Stimulated activated CD4-positive, alpha-beta T cell treated with anti-CD3 and anti-CD28 coated beads, Interleukin-2, amount 100 ng/mL, for 24 hours (primary cell): ENCODE measurements at places on chromosomes 11 and 22.
A peak's percentile ranks its signal among the peaks of the same experiment; 100 is the strongest.

DNA sequence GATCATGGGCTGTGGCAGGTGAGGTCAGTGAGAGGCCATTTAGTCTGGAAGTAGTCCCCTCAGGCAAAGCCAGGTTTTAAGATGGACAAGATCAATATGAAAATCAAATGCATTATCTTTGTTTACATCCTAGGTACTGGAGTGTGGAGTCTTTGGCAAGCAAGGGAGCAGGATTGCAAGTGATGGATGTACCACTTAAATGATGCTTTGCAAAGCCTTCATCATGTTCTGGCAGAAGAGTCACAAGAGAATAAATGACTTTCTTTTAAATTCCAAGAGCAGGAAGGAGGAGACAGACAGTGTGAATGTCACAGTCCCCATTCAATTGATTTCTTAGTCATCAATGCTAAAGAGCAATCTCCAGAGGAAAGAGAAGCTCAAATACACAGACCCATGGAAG, 908.3 kb downstream of the FAM181B start:
- no peak for DNase-seq

DNA sequence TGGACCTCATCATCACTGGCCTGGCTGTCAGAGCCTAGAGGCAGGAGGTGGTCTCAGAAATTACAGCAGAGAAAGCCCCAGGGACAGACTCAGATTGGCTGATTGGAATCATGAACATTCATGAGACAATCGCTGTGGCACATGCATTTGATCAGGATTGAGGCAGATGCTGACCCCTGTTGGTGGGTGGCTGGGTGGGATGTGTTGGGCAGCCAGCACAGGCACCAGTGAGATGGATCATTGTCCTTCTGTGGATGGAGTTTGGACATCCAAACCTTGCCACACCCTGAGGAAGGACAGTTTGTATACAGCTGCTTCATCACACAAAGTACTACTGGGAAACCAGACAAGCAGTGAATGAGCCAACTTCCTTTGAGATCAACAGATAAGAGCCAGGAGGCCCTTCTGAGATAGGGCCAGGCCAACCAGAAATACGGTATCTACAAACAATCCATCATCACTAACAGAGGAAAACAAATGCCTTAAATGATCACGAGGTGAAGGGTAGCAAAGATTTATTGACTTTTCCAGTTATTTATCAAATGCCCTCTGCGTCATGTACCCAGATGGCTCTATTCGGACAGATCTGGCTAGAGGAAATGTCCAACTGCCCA, 17.3 kb downstream of the COMMD9 start:
- DNase-seq: no peak

GRCh38 chr11:6817694-6818093, 18.2 kb upstream of the OR6A2 start:
- no peak for DNase-seq

DNA sequence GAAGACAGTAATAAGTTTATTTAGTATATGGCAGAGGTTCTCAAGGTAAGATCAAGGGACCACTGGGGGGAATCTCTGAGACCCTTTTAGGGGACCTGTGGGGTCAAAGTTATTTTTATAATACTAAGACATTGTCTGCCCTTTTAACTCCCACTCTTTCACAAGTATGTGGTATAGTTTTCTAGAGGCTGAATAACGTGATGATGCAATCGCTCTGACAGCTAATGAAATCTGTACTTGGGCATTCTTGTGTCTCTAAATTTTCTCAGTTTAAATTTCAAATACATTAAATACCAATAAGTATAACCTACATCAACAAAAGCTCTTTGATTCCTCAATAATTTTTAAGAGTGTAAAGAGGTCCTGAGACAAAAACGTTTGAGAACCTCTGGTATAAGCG, 147.9 kb downstream of the ATG16L2 start:
- DNase-seq: no peak

- DNase-seq: no peak
These were observed 31.9 kb downstream of the RASSF10 start for GRCh38 chr11:13040969-13041561.

GRCh38 chr11:70501051-70501901, 102.9 kb downstream of the CTTN start:
- DNase-seq: no peak

- no peak for DNase-seq
These were observed 782.5 kb downstream of the ETS1 start for GRCh38 chr11:127804747-127805400.

DNA sequence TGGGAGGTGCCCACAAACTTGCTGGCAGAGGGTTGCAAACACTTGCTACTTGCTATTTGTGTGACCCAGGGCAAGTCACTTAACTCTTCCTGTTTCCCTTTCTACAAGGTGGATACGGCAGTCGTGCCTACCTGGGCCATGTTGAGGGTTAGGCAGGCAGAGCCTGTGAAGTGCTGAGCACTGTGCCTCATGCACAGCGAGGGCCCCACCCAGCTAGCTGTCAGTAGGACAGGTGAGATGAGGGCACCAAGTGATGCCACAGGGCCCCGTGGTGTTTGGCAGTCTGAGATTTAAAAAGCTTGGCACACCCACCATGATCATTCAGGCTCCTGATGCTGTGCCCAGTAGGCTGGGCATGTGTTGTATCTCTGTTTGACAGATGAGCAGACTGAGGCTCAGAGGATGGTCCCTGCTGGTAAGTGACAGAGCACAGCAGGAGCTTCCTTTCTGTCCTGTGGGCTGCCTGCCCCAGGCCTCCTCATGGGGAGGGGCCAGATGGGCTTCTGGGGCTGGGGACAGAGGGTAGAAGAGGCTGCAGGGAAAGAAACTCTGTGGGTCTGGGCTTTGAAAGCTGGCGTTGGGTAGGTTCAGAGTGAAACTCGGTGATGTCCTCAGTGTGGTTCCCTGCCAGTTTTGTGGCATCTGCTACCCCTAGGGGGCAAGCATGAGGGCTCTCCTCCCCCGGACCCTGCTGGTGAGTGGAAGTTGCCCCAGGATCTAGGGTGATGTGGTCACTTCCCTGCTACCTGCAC, 59.3 kb downstream of the TSPAN18 start:
- no peak for DNase-seq

DNA sequence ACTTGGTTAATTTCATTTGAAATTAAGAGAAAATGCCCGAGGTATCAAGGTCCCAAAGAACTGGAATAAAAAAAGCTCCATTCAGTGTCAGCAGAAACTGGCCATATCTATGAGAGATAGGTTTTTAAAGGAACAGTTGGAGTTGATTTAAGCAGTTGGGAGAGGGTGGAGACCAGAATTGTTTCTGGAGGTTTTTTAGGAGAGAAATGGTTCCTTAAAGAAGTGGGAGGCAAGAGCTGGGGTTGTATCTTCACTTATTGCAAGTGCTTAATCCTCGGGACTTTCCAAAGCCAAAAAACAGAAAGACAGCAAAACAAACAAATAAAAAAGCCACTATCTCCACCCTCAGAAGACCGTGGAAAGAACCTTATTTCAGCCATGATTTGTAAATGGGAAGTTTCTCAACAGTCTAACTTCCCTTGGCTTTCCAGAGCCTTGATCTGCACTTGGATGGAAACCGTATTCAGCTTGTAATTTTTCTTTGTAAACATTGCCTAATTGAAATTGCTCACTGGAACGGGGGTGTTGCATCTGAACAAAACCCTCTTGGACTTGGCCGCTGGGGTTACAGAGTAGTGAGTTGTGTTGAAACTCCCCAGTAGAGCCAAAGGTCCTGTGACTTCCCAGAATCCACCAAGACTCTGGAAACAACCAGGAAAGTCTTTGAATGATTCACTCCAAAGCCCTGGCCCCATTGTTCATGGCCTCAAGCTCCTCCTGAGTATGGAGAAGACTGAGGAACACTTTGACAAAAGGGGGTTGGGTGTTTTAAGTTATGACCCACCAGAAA, 115.6 kb downstream of the SLC1A2 start:
- DNase-seq: no peak

DNA sequence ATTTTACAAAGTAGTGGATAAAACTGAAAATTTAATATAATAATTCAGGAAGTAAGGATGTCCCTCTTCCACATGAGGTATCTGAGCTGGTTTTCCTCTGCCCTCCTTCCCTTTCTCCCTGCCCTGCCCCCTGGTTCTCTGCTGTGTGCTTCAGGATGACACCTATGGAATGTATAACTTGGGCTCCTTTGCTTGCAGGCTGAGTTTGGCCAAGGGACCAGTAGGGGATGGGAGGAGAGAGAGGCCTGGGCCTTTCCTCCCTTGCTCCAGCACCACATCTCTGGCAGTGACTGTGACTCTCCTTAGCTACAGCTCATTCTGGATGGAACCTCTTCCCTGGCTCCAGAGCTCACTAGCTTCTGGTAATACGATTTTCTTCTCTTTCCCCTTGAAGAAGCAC, 10.1 kb downstream of the IRAG1 start:
- no peak for DNase-seq

DNA sequence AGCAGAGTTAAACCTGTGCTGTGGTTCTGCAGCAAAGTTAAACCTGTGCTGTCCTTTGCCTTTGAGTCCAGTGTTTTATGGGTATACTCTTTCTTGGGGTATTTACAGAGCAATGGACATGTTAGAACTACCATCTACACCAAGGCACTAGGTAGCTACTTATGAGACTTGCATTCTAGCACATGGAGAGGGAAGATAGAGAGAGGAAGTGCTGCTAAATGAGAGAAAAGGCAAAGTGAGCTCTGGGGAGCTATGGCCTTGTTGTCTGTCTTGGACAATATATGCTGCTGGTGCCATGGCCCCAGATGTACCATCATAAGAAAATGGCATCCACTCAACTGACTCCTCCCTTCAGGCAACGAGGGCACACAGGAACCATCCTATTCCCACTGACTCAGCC, 91.5 kb downstream of the SLC1A2 start:
- DNase-seq: no peak

DNA sequence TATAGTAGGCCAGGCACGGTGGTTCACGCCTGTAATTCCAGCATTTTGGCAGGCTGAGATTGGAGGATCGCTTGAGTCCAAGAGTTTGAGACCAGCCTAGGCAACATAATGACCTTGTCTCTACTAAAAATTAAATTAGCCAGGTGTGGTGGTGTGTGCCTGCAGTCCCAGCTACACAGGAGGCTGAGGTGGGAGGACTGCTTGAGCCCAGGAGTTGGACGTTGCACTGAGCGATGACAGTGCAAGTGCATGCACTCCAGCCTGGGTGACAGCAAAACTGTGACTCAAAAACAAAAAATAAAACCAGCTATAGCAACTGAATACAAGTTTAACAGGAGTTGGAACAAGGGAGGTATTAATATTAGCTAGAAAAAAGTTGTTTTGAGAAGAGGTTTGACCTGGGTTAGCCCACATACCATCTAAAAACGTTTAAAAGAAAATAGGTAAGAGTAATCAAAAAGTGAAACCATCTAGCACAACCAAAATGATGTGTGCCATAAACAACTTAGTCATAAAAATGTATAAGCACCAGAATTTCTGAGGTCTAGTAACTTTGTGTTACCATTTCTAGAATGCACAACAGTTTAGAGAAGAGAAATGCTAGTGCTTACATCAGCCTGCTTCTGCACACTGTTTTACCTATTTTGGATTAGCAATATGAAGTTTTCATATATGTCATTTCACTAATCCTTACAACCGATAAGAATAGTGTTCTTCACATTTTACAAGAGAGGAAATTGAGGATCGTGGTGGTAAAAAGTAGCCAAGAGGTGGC, 26.5 kb downstream of the NARS2 start:
- no peak for DNase-seq

- no peak for DNase-seq
These were observed 36.2 kb downstream of the DLG2 start for GRCh38 chr11:85590848-85591483.

GRCh38 chr11:108025387-108026080, 16.8 kb downstream of the CUL5 start:
- no peak for DNase-seq

GRCh38 chr22:30878516-30879414, 89.8 kb downstream of the MORC2 start:
- no peak for DNase-seq

DNA sequence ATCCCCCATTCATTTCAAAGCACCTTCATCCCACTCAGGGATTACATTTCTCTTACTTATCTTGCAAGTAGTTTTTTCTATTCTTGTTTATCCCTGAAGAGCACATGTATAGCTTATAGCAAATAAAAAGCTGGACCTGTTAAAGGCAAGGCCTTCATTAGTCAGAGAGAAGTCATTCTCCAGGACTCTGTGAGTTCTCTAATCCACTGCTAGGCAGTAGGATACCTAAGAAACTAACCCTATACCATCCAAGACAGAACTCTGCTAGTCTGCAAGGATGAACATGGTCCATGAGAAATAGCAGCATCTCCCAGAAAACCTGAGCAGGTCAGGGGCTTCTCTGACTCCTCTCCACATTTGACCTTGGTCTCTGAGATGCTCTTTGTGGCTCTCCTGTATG, 104.5 kb downstream of the KIRREL3 start:
- DNase-seq: no peak

GRCh38 chr22:43110927-43111623, 525 bp downstream of the BIK start:
- peak; percentile 36 for DNase-seq

DNA sequence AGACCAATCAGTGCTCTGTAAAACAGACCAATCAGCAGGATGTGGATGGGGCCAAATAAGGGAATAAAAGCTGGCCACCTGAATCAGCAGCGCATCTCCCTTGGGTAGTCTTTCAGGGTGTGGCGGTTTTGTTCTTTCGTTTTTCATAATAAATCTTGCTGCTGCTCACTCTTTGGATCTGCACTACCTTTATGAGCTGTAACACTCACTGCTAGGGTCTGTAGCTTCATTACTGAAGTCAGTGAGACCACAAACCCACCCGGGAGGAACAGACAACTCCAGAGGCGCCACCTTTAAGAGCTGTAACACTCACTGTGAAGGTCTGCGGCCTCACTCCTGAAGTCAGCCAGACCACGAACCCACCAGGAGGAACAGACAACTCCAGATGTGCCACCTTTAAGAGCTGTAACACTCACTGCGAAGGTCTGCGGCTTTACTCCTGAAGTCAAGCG, 175.5 kb upstream of the PDGFD start:
- DNase-seq: no peak

- DNase-seq: no peak
These were observed 174.1 kb downstream of the FAM181B start for GRCh38 chr11:82559609-82560008.
